Activated T-helper 2 cell treated with anti-CD3 and anti-CD28 coated beads, Interferon-gamma antibody, Interleukin-2, Interleukin-4, amounts not matched to agents 10 μg/mL and 5 μg/mL and 100 μg/mL, durations not matched to agents 14 hours and 24 hours and 36 hours (primary cell): ENCODE measurements at places on chromosomes 5 and 9.

DNA sequence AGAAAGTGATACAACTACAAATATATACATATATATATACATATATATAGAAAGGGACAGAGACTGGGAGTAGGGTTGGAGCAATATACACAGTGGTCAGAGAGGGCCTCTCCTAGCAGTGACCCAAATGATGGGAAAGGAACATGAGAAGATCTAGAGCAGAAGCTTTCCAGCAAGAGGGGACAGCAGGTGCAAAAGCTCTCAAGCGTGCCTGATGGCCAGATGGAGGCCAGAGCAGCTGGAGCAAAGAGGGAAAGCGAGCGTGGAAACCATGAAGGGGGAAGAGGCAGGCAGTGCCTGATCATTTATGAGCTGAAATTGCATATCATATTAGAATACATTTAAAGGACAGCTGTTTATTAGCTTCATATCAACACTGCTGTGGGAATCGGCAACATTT, 7.6 kb upstream of the GRPEL2 start:
- no peak for DNase-seq

- DNase-seq, result no peak
These were observed 328.6 kb upstream of the SLC24A2 start for GRCh38 chr9:20117482-20117881.

DNA sequence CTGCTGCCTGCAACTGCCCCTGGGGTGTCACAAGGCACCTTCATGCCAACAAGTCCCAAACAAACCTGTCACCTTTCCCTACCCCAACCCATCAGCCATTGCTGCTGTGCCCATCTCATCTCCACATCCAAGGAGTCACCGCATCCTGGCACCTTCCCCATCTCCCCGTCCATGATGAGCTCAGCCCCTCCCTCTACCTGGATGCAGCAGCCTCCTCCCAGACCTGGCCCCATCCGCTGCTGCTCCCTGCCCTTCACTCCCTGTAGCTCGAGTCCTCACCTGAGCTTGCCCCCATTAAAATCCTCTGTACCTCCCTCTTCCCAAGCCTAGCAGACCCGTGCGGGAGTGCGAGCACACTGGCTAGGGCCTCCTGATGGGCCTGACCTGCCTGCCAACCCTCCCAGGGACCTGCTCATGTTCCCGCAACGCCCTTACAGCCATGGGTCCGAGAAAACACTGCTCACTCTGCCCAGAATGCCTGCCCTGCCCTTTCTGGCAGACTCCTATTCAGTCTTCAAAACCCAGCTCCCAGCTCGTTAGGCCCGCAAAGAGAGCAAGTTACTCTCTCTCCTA, 110.6 kb downstream of the ADAMTS2 start:
- DNase-seq, result no peak

DNA sequence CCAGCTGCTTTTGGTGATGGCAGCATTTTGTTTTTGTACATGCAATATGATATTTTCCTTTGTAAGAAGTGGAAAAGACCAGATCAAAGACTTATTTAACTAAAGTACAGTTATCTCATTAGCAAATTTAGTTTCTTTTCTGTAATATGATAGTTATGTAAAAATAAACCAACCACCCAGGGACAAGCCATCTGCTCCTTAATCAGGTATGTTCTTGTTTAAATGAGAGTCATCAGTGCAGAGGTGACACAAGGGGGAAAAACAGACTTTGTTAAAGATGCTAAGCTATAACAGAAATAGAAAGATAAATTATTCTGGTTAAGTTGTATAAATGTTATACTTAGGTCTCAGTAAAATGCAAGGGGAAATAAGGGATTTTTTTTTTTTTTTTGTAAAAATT, 805.7 kb upstream of the SEMA6A start:
- no peak for DNase-seq

GRCh38 chr5:935510-936084, 42.9 kb downstream of the TRIP13 start:
- no peak for DNase-seq

GRCh38 chr9:127684576-127684975, 22.2 kb upstream of the CFAP157 start:
- no peak for DNase-seq

DNA sequence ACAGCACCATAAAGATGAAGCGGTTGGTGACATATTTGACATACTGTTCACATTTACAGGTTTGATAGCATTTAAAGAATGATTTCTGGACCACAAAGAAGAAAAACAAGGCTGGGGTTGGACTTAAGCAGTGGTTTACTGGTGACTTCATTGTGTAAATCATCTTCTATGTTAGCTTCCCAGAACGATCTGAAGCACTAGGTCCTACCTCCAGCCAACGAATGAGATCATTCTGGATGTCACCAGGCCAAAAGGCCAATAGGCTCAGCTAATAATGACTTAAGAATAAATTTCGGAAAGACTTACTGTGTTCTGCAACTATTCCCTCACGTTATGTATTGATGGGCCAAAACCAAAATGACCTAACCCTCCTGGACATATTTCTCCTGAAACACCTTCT, 675.3 kb upstream of the CCNG1 start:
- DNase-seq, result no peak

DNA sequence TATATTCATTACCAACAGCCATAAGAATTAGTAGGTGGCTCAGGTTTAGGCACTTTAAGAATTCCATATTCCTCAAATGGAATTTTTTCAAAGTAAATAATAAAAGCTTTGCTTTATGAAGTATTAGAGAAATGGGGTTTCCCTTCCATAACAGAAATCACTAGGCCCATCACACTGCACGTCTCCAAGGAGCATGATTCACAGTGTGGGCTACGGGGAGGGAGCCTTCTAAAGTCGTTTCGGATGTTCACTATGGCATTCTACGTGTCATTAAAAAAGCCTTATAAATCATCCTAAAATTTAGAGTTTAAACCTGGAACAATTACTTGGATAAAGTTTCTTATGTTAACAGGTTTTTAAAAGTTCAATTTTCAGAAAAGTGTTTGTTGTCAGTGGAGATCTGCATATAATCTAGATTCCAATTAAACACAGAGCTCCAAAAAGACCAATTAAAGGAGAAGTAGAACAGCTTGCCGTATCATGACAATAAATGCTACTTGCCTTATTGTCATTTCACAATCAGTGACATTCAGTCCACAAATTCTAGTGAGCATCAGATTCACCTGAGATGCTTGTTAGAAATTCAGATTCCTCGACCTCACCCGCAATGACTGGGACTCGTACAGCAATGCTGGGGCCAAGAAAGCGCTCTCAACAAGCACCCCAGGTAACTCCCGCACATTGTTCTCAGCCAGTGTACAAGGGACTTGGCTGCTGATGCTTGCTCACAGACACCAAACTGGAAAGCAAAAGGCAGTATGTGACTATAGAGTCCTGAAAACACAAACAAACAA, 115.7 kb downstream of the NFIB start:
- DNase-seq, result no peak

DNA sequence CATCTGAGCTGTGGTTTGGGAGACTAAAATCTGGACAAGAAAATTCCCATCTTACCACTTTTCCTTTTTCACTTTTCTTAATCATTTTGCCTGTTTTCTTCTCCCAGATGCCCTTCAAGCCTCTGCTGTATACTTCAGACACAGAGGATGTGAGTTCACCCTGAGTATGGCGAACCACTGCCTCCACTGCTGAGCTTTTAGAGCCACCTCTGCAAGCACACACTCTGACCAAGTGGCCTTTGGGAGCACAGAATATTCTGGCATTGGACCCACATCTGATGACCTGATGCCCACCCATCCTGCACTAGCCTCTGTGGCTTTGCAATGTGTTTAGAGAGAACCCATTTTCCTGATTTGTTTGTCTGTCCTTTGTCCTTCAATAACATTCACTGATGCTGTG, 32.5 kb downstream of the TERT start:
- no peak for DNase-seq

GRCh38 chr9:20395651-20396050, 226.6 kb downstream of the MLLT3 start:
- no peak for DNase-seq

DNA sequence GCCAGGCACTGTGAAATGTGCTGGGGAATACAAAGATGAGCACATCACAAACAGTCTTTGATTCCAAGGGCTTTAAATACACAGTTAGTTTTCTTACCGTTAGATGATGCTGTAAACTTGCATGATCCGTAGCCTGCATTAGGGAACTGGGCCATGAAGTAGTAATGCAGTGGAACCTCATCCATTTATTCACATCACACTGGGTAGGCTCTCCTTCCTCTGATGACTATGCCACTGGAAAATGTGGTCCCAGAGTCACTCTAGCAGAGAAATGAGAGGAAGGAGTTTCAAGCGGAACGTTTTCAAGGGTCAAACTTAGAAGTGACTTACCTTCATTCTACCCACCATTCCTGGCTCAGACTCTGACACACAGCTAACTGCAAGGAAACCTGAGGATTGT, 26.4 kb downstream of the ZFAND5 start:
- no peak for DNase-seq

DNA sequence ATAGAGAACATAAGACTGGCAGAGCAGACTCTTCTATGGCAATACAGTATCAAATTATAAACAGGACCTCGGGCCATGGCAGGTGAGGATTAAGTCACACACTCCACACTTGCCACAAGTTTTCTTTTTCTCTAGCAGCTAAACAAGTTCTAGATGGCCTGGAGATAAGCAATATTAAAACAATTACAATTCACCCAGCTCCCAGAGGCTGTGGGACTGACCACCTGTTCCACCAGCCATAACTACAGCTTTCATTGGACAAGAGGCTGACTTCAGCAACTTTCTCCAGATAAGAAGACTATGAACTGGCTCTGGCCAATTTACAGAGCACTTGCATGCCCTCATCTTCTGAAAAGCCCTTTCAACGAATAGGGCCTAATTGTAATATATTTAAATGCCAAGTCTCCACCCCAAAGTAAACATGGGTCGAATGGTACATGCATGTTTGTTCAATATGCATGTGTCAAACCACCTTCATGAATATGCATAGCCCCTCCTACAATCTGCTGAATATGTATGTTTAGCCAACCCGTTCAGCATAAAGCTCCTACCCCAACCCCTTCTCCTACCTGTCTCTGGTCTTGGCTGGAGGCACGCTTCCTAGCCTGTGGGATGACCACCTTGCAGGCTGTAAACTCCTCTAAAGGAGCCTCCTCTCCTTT, 6.1 kb upstream of the CFAP157 start:
- no peak for DNase-seq

DNA sequence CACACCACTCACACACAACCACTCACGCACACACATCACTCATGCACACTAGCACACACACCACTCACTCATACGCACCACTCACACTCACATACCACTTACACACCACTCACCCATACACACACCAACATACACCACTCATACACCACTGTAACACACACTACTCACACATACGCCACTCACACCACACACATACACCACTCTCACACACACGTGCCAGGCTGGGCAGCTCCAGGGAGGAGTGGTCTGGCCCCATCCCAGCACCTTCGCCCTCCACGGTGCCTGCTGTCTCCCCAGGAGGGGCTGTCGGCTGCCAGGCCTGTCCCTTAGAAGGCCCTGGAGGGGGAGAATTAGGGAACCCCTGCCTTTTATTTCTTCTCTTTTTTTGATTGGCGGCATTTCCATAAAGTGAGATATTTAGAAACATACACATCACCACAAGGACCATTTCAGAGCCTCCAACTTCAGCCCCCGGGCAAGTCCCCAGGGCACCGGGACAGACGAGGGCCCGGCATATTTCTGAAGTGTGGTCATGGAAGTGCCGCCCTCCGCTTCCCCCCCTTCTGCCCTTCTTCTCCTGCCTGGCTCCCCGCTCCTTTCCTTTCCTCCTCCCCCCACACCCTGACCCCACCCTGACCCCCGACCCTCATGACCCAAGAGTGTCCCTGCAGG, 6.3 kb upstream of the ASB6 start:
- DNase-seq, result no peak

- DNase-seq, result no peak
These were observed 1857.8 kb upstream of the WWC1 start for GRCh38 chr5:166433679-166434078.

DNA sequence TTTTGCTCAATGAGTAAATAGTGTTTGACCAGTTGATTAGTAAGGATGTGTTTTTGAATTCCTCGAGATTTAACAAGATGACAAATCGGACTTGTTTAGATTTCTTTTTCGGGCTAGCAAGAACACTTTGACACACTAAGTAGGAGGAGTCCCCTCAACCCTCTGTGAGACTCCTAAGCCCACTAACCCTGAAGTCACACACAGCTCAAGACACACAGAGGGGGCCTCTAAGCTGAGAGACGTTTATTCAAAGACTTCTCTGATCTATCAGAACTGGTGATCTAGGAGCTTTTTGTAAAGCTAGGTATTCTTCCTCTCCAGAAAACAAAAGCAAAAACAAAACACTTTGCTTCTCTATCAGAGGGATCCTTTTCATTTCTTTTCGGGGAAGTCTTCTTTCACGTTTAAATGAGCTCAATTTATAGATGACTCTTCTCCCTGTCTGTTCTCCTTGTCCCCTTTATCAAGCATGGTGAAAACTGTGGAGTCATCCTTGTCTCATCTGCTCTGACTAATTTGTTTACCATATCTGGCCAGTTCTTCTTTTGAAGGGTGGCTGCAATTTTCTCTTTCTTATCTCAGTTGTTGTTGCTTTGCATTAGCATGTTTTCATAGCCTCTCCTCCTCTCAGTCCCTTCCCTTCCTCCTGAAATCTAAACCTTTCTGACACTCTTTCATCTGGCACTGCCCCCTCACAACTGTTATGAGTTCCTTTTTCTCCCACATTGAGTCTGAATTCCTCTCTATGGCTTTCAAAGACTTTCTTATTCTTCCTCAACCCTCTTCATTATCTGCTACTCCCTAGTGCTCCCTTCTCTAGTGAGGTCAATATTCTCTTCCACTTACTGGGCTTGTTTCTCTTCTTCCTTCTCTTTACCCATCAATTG, 68.5 kb upstream of the RAI14 start:
- no peak for DNase-seq

DNA sequence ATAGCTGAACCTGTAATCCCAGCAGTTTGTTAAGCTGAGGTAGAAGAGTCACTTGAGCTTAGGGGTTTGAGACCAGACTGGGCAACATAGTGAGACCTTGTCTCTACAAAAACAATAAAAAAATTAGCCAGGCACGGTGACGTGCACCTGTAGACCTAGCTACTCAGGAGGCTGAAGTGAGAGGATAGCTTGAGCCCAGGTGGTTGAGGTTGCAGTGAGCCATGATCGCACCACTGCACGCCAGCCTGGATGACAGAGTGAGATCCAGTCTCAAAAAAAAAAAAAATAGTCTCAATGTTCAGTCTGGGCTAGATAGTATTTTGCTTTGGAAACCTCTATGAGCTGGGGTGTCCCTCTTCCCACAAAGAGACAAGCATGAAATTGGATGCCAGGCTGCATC, 51.9 kb upstream of the IQGAP2 start:
- no peak for DNase-seq

- no peak for DNase-seq
These were observed at the start of gene NR2F1 for GRCh38 chr5:93582677-93583438. NR2F1 (plus strand) TSS chr5:93583222; CDS start chr5:93585024, 1,802 bp downstream.

- DNase-seq, result no peak
These were observed 171.4 kb upstream of the SLC30A5 start for GRCh38 chr5:68922172-68922987.

GRCh38 chr5:95591490-95591901, 28.4 kb upstream of the GPR150 start:
- DNase-seq, result no peak

- no peak for DNase-seq
These were observed 29.9 kb upstream of the DENND1A start for GRCh38 chr9:123959787-123960186.
